ENCODE measurements at places on chromosomes 7 and 10.

GRCh38 chr7:24880886-24881285 lies 99.1 kb downstream of the OSBPL3 start:
- DNase-seq, result no peak

- DNase-seq, result no peak
These were observed 218.8 kb downstream of the ZWINT start for GRCh38 chr10:56142092-56142728.

- DNase-seq, result no peak
These were observed 309.0 kb downstream of the GPAM start for GRCh38 chr10:111874576-111874975.

DNA sequence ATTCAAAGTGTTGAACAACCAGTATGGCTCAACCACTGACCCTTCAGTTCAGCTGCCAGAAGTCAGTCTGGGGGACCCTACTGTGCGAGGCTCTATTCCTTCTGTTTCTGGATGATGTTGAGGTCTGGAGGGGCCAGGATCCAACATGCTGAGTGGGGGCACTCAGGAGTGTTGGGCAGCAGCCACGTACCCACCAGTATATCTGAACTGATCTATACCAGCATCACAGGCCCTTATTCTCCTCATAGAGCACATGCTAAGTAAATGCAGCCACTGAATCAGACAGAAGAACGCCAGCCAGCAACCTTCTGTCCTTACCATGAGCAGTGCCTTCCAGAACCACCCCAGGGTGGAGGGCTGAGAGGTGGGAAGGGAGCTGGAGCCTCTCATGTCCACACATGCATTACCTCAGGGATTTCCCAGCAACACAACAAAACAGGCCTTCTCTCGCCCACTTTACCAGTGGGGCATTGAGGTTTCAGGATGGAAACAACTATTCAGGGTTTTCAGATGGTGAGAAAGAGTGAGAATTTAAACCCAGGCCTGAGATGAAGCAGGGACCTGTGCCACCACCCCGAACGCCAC lies 6.8 kb upstream of the MSMB start:
- DNase-seq, result no peak

DNA sequence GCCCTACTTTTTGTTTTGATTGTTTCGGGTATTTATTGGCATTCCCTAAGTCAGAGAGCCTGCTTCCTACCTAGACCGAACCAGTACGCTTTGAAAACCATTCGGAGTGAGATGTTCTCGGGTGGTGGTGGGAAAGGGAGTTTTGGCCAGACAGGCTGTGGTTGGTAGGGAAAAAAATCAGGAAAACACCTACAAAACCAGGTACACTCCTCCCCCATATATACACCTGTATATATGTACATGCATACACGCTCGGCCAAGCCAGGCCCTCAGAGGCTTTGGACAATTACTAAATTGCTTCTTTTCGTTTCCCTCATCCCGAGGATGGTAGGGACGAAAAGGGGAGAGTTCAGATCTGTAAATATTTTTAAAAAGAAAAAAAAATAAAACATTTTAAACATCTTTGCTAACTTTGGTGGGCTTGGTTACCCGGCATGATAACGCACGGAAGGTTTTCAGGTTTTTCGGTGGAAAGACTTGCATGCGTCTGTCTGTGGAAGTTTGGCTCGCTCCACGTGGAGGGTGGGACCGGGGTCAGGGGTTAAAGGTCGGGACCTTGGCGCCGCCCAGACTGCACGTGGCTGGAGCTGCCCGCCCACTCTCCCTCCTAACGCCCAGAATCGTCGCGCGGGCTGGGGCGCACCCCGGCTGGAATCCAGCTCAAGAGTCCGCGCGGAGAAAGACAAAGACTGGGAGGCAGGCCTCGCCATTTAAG lies 2.5 kb downstream of the HMX2 start:
- DNase-seq, result no peak

DNA sequence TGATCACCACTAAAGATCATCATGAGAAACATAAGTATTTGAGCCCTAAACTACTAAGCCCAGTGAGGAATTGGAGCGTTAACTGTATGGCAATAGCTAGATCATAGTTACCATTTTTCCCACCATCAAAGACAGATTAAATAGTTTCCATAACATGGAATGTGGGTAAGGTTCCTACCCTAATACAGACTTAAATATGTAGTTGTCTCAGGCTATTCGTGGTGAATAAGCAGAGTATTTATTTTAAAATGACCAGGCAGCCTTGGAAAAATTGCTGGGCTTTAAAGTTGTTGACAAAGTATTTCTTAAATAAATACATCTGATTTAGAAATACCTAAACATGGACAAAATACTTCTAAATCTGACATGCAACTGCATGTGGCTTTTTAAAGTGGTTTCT lies 106.8 kb downstream of the NT5C2 start:
- DNase-seq, result no peak

DNA sequence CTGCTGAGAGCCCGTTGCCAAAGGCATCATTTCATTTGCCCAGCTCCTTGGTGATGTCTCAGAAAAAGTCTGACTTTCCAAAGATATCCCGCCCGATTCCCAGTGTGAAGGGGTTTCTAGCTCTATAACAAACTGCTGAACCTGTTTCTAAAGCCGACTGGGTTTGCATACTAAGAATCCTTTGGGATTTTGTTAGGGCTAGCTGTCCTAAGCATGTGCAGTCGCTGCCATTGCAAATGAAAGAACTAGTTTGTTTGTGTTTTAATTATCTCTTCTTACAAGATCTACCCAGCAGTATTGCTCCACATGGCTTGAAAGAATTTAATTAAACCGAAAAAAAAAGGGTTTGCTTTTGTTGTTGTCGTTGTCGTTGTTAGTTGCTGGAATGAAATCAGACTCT lies 476.6 kb downstream of the GATA3 start:
- DNase-seq, result no peak

DNA sequence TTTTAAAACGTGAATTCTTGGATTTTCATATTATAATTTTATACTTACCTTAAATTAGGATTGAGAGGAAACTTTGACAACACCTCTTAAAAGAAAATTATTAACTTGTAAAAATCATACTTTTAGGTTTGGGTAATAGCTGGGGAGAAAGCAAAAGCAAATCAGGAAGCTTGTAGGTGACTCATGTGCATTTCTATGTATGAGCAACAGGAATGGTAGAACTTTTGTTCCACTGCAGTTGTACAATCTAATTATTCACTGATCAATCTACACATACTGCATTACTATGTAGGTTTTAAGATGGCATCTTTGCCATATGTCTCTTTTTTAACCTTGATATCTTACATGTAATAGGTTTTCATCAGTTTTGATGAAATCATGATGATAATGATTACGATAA lies 223.2 kb downstream of the PRKG1 start:
- DNase-seq, result no peak
